ENCODE measurements at places on chromosomes 12 and 14.

DNA sequence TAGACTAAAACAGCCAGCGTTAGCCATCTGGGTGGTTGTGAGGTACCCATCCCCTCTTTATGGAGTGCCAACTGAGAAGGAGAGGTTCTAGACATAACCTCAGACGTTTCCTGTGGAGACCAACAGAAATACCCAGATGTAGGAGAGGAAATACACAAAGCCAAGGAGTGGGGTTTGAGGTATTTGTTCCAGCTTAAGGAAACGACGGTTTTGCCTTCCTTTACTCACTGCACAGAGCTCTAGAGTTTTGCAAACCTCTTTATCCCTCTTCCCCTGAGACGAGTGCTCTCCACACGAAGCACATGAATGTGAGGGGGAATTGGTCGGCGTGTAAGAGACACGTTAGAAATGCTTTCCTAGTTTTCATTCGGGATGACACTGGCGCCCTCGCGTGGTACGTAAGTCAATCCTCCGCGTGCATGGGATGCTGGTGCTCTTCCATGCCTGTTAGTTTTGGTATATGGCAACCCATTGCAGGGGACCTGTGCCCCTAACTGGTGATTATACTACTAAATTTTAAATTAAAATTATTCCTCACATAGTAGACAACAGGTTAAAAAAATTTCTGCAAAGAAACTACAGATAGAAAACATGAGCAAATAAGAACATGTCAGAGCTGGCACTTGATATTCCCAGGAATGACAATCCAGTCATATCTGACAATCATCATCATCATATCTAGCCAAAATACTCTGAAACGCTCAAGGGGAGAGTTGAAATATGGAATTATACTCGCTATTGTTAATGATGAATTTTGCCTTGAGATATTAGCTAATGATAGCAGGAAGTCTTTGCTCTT, 121.7 kb downstream of the PPM1H start:
- DNase-seq: no peak

- no peak for DNase-seq
Measured at GRCh38 chr14:103312006-103312635, 21.9 kb upstream of the EIF5 start.

DNA sequence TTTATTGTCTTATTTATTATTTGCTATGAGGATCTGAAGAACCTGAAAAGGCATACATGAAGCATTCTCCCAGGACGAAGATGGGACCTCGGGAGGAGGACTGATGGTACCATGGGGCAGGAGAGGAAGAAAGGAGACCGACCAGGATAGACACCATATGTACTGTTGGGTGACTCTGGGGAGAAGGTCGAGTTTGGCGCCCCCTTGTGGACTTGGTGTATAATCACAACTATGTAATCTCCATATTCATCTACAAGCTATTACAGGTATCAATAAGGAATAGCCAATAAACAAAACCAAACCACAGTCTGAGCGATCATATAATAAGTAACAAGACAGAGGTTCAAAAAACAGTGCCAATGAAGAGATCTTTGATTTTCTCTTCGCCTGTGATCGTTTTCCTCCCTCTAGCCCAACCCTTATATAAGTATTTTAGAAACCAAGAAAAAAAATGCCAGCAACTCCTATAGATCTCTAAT, 139.1 kb downstream of the SPTSSA start:
- DNase-seq: peak; percentile 52

DNA sequence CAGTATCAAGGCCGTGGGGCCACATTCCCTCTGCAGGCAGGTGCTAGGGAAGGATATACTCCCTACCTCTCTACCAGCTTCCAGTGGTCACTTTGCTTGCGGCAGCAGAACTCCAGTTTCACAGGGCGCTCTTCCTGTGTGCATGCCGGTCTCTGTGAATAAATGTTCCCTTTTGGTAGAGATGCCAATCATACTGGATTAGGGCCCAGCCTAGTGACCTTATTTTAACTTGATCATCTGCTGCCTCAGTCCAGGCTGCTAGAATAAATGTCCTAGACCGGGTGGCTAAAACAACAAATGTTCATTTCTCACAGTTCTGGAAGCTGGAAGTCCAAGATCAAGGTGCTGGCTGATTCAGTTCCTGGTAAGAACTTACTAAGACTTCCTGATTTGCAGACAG, 198.8 kb upstream of the TMEM132C start:
- DNase-seq: no peak

DNA sequence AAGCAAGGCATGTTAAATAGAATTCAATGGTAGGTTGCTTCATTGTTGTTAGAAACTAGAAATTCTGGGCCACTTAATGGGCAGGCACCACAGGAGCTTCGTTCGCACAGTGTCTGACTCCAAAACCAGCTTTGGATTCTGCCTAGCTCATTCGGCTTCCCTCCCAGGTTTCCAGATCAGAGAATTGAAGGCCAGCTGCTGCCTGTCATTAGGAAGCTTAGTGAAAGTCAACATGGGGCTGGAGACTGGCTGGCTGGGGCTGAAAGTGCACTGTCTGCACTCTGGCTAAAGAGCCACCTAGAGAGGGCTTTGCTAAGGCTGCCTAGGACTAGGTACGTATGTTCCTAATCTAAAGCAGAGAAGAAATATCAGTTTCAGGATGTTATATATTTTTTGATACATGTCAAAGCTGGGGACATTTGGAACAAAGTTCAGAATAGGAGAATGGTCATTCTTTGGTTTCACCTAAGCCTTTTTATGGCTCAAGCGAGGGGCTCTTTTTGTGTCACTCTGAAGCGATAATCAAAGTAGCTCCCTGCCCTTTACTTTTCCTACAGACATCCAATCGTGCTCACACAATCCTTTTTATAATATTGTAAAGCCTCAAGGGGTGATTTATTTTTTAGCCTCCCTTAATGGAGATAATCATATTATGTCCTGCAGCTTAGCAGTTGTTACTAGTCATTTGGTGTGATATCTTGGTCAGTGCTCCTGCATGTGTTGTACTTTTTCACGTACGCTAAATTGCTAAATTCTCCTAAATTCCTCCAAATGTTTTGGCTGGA, 238.5 kb upstream of the NAV3 start:
- DNase-seq: no peak

DNA sequence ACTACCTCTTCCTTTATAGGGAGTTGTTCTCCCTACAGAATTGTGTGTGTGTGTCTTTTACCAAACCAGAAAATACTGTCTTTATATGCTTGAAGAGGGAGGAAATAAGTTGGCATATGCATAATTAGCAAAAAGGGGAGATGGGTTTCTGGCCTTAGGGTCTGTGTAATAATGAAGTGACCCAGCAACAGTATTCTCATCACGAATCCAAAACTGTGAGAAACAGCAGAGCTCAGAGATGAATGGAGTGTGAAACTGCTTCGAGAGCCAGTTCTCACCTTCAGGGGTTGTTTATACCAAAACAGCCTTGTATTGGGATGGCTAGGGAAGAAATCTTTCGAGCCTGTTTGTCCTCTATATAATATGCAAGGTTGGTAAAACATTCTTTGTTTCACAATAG, 227.5 kb downstream of the MON2 start:
- DNase-seq: no peak

GRCh38 chr12:39764944-39765560, 145.4 kb upstream of the ABCD2 start:
- DNase-seq: no peak

- no peak for DNase-seq
Measured at GRCh38 chr12:83097643-83098342, 411.1 kb downstream of the TMTC2 start.

- no peak for DNase-seq
Measured at GRCh38 chr12:121523741-121524140, 57.1 kb downstream of the KDM2B start.

- DNase-seq: no peak
Measured at GRCh38 chr12:101336437-101336836, 56.5 kb downstream of the UTP20 start.

DNA sequence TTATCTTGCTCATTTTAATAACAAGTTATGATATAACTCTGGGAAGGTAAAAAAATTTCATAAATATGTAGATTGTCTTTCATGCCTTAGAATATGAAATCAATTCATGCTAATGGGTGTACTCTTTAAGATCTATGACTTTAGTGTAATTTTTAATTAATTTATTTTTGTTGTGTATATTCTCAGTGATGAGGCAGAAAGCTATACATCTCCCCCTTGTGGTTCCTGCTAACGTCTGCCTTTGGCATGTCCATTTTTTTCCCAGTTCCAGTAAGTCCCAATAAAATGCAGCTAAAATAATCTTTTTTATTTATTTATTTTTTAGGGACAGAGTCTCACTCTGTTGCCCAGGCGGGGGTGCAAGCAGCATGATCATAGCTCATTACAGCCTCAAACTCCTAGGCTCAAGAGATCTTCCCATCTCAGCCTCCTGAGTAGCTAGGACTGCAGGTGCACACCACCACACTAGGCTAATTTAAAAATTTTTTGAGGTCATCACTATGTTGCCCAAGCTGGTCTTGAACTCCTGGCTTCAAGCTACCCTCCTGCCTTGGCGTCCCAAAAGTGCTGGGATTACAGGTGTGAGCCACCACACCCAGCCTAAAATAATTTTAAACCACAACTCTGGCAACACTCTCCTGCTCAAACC, 3.3 kb upstream of the CHURC1 start:
- no peak for DNase-seq

DNA sequence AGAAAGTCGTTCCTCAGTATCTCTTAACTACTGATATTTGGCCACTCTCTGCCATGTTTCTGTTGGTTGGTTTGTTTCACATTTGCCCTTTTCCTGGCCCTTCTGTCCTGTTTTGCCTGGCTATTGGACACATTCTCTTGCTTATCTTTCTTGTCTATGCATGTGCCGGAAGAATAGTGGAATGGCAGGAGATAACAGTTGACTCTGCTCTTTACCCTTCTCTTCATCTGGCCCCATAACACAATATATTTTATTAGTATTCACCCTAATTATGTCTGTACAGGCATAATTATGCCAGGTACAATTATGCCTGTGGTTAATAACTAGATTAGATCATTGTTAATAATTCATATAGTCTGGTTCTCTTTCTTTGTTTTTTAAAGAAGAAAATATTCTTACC, 243.5 kb upstream of the LMO3 start:
- DNase-seq: no peak

GRCh38 chr14:105087308-105087962, 22.2 kb upstream of the GPR132 start:
- no peak for DNase-seq

- no peak for DNase-seq
Measured at GRCh38 chr14:22713631-22713950, 52.9 kb upstream of the OXA1L start.

- no peak for DNase-seq
Measured at GRCh38 chr12:98894412-98895085, 249.5 kb downstream of the APAF1 start.

DNA sequence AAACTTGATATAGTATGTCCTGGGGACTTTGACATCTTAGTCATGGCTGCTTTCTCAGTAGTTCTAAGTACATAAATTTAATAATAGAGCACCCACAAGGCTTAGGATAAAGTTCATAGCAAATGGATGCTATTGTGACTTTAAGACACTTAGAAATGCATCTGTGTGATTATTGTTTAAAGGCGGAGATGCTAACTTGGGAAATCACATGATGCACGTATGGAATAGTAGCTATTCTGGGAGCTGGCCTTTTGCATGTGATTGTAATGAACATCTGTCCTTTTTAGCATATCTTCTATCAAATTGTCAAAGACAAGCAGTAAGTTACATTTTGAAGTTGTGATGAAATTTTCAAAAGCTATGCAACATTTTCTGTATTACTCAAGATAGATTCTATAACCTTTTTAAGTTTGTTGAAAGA, 46.7 kb upstream of the ATP2A2 start:
- DNase-seq: no peak

DNA sequence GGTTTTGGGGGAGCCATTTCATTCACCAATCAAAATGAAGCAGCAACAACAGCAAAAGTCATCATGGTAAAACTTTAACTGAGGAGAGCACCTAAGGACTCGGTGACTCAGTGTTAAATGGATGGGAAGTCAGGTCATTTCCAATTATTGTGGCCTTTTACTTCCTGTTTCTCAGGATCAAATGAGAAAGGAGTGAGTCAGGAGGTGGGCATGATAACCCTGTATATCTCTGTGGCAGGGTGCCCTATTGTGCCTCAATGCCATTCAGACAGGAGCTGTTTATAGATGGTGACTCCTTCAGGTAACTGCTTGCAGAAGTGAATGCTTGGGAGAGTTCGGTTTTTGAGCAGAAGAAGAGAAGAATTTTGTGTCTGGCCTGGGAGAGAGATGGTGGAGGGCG, 135.5 kb upstream of the CPM start:
- no peak for DNase-seq

DNA sequence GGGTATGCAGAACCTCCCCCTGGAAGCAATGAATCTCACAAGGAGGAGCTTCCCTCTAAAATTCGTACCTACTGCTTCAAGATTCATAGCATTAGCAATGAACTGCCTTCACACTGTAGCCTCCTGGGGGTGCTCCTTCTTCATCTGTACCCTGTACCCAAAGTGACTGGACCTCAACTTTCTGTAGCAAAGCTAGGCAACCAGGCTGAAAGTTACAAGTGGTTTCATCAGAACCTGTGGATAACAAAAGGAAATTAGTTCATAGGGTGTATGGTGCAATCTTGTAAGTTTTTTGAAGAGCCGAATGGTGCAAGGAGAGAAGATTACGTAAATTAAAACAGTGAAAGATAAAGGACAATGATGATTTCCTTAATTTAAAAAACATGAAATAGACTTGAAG, 1541.7 kb upstream of the FLRT2 start:
- DNase-seq: no peak

- DNase-seq: no peak
Measured at GRCh38 chr14:74570696-74571095, 41.3 kb downstream of the LTBP2 start.

DNA sequence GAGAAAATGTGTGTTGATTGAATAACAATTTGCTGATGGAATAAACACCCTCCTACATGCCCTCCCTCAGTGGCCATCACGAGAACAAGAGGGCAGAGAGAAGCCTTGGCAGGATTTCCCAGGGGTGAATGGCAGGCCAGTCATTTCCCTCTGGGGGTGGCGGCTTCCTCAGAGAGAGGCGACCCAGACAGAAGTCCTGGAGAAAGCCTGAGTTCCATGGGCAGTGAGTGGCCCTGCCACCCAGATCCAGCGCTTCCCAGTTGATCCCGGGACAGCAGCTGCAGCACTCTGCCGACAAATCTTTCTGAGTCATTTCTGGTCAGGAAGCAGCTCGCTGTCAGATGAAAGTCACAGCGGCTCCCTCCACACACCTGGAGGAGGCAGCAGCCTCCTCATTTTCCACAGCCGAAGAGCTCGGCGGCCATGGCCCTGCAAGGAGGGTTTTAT, 123.0 kb downstream of the SCARB1 start:
- DNase-seq: no peak
